Mesenchymal stem cell (in vitro differentiated cells and primary cell): ENCODE measurements at places on chromosomes 6 and 20.

GRCh38 chr6:128028183-128028582 lies 127.3 kb upstream of the THEMIS start:
- no peak for DNase-seq

- no peak for DNase-seq
These were observed 45.9 kb downstream of the SH3BGRL2 start for GRCh38 chr6:79676785-79677736.

- no peak for DNase-seq
These were observed 76.4 kb upstream of the BHLHE23 start for GRCh38 chr20:63082939-63083735.

DNA sequence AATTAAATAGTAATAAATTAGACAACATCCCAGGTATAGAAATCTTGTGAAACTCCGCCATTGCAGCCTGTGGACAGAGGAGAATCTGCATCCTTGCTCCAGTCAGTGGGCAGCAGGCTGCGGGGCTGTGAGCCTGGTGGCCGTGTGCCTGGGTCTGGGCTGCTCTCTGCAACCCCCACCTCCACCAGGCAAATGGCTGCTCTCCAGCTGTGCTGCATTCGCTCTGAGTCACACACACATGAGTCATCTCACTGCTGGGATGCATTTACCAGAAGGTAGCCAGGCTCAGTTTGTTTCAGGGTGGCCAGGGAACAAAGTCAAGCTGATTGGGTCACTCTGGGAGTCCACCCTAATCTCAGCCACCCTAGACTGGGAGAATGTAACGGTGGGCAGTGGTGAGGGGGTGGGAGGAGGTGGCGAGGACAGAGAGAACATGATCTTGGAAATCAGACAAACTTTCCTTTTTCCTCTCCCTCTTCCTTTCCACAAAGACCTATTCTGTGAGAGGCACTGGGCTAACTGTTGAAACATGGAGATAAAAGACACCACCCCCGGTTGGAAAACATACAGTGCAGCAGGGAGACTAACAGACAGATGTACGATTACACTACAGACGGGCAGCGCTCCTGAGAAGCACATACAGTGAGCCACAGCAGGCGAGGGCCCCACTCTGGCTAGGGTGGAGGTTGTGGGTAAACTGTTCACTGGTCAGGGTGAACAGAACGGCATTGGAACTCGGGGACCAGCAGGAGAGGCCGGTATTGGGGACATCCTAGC lies 59.2 kb downstream of the TRAM2 start:
- peak; percentile 96 for DNase-seq

GRCh38 chr6:35801148-35801547 lies 4.0 kb upstream of the LHFPL5 start:
- no peak for DNase-seq

DNA sequence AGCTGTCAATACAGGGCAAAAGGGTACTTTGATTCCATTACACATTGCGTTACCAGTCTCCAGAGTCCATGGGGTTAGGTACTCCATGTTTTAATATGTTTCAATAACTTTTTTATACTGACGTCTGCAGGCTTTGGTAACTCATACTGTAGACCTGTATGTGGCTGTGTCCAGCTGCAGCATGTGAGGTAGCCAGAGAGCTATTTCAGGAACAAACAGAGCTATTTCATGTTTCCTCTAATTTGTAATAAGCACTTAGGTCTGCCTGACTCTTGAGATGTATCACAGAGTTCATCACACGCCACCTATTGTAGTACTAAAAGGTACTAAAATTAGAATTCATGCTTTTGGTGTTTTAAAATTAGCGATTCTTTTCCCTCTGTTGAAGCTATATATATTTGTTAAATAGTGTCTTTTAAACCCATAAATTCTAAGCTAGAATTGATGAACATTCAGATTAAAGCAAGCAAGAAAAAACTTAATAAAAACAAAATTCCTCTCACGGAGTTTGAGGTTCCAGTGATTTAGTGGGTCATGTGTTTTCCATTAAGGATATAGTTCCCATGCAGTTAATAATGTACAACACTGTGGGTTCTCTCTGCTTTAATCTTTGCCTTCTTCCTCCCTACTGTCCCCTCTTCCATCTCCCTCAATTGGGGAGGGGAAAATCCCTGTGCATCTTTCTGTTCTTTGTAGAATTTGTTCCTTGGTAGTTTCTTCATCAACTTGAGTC lies 37.0 kb downstream of the FOXO3 start:
- DNase-seq = peak; percentile 29
